CD8-positive, alpha-beta memory T cell (primary cell): ENCODE measurements at places on chromosomes 1 and 21.
A peak's percentile ranks its signal among the peaks of the same experiment; 100 is the strongest.

GRCh38 chr21:28235169-28235895, 757.3 kb downstream of the LTN1 start:
- no peak for DNase-seq

GRCh38 chr1:100622037-100622436, 84.1 kb downstream of the GPR88 start:
- DNase-seq, result no peak

DNA sequence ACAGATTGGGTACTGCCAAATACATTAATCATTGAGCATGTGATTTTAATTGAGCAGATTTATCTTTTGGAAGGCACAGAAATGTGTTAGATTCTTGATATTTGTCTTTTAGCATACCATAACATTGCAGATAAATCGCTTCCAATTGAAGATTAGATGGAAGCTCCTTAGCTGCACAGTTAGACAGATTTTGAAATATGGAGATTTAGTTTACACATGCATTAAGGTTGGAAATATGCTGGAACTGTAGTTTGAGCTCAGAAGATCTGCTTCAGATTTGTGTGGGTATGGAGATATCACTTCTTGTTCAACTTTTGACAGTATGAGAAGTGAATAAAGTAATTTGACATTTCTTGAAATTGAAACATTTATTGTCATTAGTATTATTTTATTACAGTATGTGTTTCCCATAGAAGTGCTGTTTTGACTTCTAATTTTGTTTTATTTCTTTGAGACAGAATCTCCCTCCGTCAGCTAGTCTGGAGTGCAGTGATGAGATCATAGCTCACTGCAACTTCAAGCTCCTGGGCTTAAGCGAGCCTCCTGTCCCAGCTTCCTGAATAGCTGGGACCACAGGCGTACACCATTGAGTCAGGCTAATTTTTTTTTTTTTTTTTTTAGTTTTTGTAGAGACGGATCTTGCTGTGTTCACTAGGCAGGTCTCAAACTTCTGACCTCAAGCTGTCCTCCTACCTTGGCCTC, 29.1 kb downstream of the THRAP3 start:
- no peak for DNase-seq

- DNase-seq, result no peak
Measured at GRCh38 chr1:165842671-165843129, 15.3 kb downstream of the UCK2 start.

- no peak for DNase-seq
Measured at GRCh38 chr21:42148097-42148496, 70.8 kb upstream of the ABCG1 start.

DNA sequence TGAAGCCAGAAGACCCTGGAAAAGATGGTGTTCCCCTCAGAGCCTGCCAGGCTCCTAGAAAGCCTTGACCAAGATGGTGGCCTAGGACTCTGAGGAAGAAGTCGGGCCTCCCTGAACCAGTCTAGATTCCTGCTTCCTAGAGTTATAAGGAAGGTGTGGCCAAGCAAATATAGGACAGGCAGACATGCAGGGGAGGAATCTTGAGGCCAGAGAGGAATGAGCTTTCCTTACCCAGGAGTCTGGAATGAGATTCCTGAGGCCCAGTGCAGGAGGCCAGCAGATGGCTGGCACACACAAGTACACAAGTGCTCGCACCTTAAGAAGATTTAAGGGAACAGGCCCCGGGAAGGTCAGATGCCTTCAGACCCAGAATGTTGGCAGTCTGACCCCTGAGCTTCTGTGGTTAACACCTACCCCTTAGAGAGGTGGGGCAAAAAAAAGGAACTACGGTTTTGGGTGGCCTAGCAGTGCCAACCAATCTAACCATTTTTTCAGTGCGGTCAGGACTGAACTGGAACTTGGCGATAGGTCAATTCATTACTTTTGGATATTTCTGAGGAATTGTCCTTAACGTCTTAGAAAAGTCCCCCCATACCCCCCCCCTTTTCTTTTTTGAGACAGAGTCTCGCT, 73.3 kb downstream of the MDM4 start:
- DNase-seq, result no peak

GRCh38 chr1:84712276-84712874, 22.1 kb upstream of the SSX2IP start:
- DNase-seq, result no peak

DNA sequence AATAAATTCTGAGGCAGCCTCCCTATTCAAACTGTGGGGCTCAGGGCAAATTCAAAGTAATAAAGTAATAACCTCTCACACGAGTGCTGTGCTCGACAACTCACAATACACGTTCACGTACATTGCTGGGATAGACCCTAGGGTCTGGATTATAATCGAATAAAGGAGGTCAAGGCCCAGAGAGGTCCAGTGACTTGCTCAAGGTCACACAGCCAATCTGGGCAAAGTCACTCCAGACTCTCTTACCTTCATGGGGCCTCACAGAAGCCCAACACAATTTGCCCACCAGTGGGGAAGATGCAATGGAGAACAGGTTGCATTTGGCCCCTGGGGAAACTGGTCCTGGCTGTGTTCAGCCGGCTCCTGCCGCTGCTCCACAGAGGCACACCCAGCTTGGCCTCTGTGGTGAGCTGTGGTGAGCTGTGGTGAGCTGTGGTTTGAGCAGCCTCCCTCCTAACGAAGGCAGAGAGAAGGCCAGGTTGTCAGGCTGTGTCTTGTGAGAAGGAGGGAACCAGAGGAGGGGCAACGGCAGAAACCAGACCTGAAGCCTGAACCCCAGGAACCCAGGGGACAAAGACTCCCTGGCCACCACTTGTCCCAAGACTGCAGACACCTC, 35.1 kb downstream of the NUAK2 start:
- peak; percentile 83 for DNase-seq

- DNase-seq, result no peak
Measured at GRCh38 chr1:4676253-4676652, 21.8 kb downstream of the AJAP1 start.

GRCh38 chr21:31912501-31912900, 39.7 kb downstream of the HUNK start:
- no peak for DNase-seq

- DNase-seq, result no peak
Measured at GRCh38 chr1:62823556-62823955, 39.6 kb downstream of the ATG4C start.

DNA sequence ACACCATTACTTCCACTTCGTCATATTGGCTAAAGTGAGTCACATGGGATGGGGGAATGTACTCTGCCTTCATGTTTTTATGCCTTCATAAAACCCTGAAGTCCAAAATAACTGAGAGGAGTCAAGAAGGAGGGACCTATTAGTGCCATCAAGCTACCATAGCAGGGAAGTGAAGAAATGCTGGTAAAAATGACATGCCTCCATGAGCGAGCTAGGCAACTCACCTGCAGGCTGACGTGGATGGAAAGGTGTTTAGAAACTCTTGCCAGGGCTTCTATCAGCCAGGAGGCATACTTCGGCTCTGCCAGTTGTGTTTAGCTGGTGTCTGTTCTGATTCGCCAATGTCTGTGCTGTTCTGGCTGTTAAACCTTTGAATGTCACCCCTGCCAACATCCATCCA, 424.4 kb upstream of the USP24 start:
- no peak for DNase-seq

DNA sequence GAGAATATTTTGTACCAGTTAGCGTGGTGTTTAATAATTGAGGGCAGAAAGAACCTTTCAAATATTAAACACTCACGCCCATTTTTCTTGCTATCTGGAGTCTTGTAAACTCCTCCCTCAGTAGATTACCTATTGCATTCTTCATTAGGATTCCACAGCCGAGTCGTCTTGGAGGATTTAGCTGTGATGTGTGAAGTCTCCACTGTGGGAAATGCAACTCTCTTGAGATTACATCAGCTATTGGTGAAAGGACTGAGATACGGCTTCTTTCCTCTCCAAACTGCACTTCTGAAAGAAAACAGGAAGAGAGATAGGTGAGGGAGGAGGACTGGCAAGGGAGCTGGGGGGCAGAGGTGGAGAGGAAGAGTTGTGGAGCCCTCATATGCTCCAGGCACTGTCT, 36.1 kb downstream of the ACTA1 start:
- no peak for DNase-seq

DNA sequence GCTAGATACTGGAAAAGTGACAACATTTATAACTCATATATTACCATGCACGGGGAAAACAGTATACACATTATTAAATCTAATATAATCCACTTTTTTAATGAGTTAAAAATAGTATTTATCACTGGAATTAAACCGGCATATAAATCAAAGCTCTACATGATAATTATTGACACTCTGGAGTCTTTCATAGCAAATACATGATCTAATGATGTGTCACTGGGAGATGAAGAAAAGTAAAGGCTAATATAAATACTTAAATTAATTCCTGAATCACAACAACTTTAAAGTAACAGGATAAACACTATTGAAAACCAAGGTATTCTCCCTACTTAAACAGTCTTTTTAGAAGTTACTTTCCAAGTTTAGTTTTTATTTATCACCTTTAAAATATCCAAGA, 52.4 kb upstream of the ASPM start:
- no peak for DNase-seq

GRCh38 chr1:190474650-190475211, 2.9 kb downstream of the BRINP3 start:
- DNase-seq, result no peak

DNA sequence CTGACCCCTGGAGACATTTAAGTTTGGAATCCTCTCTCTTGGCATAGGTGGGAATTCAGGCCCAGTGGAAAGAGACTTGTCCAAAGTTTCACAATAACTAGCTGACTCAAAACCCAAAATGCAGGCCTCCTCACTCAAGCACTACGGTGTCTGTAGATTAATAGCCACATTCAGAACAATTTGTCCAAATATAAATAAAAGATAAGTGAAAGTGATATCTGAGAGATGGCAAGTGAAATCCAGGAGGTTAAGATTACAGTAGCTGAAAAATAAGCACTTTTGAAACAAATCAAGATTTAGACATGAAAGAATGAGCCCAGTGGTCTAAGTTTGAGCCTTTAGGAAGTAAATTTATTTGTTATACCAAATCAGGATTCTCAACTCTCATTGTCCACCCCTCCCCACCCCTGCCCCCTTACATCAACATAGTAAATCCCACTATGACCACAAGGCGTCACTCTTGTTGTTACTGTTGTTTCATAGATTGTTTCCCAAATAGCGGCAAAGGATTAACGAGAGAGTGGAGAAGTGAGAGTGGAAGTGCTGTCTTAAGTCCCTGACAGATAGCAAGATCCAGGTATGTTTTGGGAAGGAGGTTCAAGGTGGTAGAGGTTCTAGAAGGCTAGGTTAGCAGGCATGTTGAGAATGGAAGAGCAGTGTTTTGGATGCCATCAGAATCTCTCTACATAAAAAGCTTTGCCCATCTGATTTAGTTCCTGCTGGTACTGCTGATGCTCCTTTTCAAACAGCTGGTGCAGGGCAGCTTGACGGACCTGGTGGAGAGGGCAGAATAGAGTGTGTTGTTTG, 7.1 kb upstream of the TPM3 start:
- DNase-seq, result peak; percentile 21

DNA sequence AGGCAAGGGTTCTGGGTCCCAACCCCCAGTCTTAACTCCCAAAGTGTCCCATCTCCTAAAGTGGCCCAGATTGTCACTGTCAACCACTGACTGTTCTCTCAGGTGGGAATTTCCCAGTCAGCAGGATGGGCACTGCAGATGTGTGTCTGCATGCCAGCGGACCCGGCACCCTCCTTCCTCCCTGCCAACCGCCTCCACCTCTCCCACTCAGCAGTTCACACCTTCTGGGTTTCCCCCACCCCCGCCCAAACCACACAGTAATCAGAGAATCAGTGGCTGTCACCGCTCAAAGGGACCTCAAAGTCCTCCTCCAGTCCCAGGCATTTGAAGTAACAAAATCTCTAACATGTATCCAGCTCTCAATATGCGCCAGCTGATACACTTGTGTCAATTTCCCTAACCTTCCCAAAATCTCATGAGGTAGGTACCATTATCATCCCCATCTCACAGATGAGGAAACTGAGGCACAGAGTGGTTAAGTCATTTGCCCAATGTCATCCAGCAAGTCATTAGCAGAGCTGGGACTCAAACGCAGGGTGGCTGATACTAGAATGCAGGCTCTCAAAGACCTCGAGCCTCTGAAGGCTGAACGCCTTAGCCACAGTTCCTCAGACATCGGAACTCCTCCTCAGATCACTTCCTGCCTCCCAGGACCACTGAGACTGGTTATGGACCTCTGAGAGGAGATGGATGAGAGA, 4.8 kb downstream of the RUNX3 start:
- peak; percentile 85 for DNase-seq
